ENCODE measurements at places on chromosomes 2 and 18. TPM values are rescaled to one million over a fixed set of nuclear protein-coding genes. Genes with fewer than 3 reads are reported as not detected.

The BUB1 gene
- 1.3 TPM for polyA plus RNA-seq

The PARD3B gene
- polyA plus RNA-seq, result not detected

The CCDC68 gene
- polyA plus RNA-seq, result not detected

The ZNF396 gene
- 1.7 TPM for polyA plus RNA-seq

The DRC1 gene
- polyA plus RNA-seq, result not detected

The TMEM214 gene
- polyA plus RNA-seq, result 25.8 TPM

The GBX2 gene
- not detected for polyA plus RNA-seq

The UPP2 gene
- polyA plus RNA-seq, result not detected

The KCNG2 gene
- not detected for polyA plus RNA-seq

The BCL11A gene
- polyA plus RNA-seq, result 1.3 TPM

The GPD2 gene
- polyA plus RNA-seq, result 4.0 TPM

The SLC40A1 gene
- polyA plus RNA-seq, result 37.4 TPM

The DSG4 gene
- not detected for polyA plus RNA-seq

The UGT1A9 gene
- not detected for polyA plus RNA-seq
